ENCODE measurements at places on chromosomes 4 and X.
A peak's percentile ranks its signal among the peaks of the same experiment; 100 is the strongest.

DNA sequence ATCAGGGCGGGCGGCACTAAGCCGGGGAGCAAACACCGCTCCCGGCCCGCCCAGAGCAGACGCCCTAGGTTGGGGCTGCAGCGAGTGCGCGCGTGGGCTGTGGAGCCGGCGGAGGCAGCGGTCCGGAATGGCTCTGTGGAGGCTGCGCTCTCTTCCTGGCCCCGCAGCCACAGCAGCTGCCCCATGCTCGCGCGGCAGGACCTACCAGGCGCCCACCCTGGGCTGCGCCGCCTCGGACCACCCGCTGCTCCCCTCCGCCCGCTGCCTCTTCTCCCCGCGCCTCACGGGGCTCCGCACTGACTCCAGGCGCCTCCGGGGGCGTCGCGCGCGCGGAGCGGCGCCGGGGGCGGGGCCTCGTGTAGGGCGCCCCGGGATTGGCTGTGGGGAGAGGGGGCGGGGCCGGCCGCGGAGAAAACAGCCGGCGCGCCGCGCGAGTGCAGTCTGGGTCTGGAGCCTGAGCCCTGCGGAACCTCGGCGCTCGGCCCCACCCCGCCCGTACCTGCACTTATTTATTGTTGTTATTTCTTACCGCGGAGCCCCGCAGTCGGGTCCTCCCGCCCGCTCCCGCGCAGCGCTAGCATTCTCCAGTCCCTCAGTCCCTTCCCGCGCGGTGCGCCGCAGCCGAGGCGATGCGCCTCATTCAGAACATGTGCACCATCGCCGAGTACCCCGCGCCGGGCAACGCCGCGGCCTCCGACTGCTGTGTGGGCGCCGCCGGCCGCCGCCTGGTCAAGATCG is at the start of gene RASL11B:
Gene RASL11B, plus strand, starts transcription at position 439 of the 738 bp plus-strand sequence. Its CDS starts 191 bp downstream, at position 630.
- peaks cover 4% of the 10 kb centered on the region for H3K4me1 ChIP-seq
- no peak for DNase-seq
- peak within 1 kb of the TSS; percentile 52 for H3K4me3 ChIP-seq
- no peaks in the 10 kb centered on the region for H3K36me3 ChIP-seq
- no peak within 1 kb of the TSS for H3K27ac ChIP-seq

DNA sequence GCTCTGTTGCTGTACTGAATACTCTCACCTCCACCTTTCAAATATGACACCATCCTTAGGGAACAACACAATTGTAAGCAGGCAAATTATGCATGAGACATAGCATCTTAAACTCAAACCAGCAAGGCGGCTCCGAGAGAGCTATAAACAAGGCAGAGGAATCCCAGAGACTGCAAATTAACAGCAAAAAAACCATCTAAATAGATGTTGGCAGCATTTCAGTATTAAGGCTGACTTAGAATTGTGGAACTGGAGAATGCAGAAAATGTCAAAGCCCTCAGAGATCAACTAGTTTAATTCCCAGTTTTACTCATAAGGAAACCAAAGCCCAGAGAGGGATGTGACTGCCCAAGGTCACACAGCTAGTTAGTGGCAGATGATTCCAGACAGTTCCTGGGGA is 37.2 kb upstream of the SPANXC start:
- no peaks in the 10 kb centered on the region for H3K27me3 ChIP-seq
- H3K27ac ChIP-seq: no peak overlapping the region
- no peaks in the 10 kb centered on the region for H3K4me1 ChIP-seq
- no peak overlapping the region for H3K4me3 ChIP-seq

DNA sequence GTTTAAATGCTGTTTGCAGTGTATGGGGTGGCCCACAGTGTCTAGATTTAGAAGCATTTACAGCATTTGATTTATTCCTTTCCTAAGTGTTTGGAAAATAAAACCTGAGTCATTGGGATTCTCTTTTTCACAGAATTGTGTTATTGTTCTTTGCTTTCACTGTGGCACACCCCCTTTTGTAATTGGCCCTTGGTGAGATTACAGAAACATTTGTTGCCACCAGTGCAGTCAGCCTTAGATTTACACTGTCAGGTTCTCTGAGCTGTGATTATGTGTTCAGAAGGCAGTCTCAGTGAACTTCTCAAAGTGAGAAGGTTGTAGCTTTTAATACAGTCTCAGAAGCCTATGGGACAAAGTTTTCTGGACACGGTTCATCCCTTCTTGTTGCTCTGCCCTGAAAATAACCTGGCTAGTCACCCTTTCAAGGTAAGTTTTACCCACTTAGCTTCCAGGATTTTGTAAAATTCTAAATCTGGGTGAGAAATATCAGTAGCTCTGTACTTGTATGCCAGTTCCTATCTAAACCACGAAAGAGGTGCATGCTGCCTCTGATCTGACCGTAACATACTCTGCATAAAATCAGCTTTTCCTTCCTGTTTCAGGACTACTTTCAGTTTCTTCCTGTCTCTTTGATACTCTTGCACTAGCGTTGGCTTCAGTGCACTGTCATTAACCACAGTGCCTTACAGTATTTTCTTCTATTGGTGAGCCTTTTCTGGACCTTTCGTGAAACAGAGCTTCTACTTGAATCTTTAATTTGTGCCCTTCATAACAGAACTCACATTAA is 12.6 kb downstream of the RUFY3 start:
- H3K36me3 ChIP-seq: no peaks in the 10 kb centered on the region
- DNase-seq: no peak
- peak overlapping the region; percentile 64 for H3K27ac ChIP-seq
- H3K4me1 ChIP-seq: peaks cover 8% of the 10 kb centered on the region
- H3K4me3 ChIP-seq: peak overlapping the region; percentile 43

DNA sequence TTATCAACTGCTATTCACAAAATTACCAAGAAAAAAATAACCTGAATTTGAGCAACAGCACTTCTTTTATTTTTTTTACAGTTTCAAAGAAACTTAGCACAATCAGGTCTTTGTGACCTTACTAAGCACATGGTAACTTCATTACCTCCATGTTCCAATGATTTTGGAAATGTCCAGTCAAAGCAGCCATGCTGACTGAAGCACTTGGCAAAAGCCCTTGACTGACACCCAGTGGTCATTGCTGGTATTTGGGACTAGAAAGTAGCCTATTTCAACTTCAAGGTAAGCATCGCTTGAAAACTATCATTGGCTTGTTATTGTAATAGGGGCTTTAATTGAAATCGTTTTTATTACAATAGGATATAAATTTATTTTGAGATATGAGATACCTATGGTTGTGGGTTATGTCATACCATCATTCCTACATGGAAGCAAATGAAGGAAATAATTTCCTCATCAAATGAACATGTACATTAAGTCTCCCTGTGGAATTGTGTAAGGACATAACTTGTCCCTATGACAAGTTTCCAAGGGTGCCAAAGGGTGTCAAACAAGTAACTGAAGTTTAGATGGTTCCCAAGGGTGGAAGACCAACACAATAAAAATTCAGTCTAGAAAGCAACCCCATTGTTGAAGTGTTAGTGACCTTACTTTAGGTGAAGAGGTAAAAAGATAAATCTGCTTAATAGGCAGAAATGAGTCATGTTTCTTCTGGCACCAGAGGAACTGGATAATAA is 15.2 kb upstream of the ANXA10 start:
- DNase-seq: peak; percentile 63
- H3K27ac ChIP-seq: no peak overlapping the region
- no peaks in the 10 kb centered on the region for H3K4me1 ChIP-seq
- H3K36me3 ChIP-seq: no peaks in the 10 kb centered on the region
- H3K4me3 ChIP-seq: no peak overlapping the region

DNA sequence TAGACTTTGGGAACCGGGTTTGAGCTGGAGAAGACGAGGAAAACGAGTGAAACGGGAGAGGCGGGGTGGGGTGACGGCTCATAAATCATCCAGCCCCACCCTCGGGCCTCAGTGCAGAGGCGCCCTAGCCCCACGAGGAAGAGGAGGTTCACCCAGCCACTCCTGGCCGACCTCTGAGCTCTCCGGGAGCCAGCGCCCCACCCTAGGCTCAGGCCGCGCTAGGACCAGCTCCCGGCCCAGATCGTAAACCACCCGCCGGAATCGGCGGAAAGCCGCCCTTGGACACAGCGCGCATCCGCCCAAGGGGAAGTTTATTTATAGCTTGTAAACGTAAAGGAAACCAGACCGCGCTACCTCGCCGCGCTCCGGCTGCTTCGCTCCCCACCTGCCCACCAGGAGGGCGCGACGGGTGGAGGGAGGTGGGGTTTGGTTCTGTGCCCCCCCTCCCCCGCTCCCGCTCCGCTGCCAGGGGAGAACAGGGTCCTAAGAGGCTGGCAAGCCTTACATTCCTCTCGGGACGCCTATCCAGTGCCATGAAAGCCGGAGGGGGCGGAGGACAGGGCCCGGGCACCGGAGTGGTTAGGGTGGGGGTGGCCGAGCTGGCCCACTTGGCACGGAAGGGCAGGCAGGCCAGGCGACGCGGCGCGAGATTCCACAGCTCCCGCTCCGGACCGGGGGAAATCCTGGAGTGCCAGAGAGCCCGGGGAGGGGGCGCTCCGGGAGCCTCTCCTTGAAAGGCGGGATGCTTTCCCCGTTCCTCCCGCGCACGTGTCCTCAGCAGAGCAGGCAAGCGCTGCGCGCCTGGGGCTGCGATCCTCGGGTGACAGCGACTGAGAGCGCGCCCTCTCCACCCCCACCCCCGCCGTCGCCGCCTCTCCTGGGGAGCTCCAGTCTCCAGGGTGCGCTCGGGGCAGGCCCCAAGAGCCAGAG is 84.2 kb downstream of the BCOR start:
- peak overlapping the region; percentile 61 for H3K27ac ChIP-seq
- H3K4me1 ChIP-seq: peaks cover 3% of the 10 kb centered on the region
- peak overlapping the region; percentile 52 for H3K4me3 ChIP-seq

DNA sequence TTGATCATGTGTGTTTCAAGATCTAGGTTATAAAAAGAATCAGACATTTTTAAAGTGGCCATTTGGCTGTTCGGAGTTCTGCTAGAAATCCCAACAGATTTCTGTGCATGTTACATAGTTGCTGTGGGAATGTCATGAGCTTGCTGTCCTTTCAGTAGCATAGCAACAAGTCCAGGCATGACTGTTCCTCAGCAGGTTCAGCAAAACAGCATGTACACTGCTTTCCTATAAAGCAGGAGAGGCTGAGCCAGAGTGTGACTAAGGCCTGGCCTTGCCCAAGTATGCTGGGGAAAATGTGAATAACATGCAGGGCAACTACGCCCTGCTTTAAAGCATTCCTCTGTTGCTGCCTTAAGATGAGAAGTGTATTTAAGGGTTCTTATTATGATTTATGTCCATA is 217.1 kb upstream of the SMIM31 start:
- no peak overlapping the region for H3K4me3 ChIP-seq
- no peaks in the 10 kb centered on the region for H3K4me1 ChIP-seq
- H3K27ac ChIP-seq: no peak overlapping the region
- H3K27me3 ChIP-seq: no peaks in the 10 kb centered on the region

DNA sequence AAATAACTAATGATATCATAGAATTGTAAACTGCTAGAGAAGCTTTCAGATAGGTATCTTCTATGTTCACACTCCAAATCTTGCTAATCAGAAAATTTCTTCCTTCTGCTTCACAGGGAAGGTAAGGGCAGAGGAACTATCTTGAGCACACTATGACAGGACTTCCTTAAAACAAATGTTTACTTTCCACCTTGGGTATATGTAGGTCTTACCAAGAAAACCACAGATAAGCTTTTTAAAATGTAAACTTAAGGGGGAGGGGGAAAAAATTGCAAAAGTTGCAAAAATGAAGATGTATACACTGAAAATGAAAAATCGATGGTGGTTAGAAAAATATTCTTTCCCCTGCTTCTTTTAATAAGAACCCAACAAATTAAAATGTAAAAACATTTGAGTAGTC is 30.9 kb downstream of the YTHDC1 start:
- H3K36me3 ChIP-seq: peaks cover 48% of the 10 kb centered on the region
- no peaks in the 10 kb centered on the region for H3K4me1 ChIP-seq
- H3K4me3 ChIP-seq: no peak overlapping the region
- no peaks in the 10 kb centered on the region for H3K27me3 ChIP-seq
- H3K27ac ChIP-seq: no peak overlapping the region
- DNase-seq: no peak

- H3K27me3 ChIP-seq: no peaks in the 10 kb centered on the region
- no peaks in the 10 kb centered on the region for H3K36me3 ChIP-seq
- H3K4me3 ChIP-seq: no peak overlapping the region
- no peak for DNase-seq
Observed at GRCh38 chr4:128141866-128142265, 80.8 kb downstream of the LARP1B start.

DNA sequence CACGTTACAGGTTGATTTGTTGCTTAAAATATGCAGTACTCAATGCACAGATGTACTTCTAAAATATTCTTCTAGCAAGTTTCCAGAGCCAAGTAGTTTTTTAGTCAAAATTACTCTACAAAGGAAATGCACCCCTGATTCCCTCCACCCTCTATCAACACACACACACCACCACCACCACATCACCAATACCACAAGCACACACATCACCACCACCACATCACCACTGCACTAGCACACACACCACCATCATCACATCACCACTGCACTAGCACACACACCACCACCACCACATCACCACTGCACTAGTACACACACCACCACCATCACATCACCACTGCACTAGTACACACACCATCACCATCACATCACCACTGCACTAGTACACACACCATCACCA is 105.2 kb upstream of the FRG1 start:
- H3K4me1 ChIP-seq: no peaks in the 10 kb centered on the region
- H3K4me3 ChIP-seq: no peak overlapping the region
- DNase-seq: no peak
- no peak overlapping the region for H3K27ac ChIP-seq
- no peaks in the 10 kb centered on the region for H3K36me3 ChIP-seq
- H3K27me3 ChIP-seq: no peaks in the 10 kb centered on the region

DNA sequence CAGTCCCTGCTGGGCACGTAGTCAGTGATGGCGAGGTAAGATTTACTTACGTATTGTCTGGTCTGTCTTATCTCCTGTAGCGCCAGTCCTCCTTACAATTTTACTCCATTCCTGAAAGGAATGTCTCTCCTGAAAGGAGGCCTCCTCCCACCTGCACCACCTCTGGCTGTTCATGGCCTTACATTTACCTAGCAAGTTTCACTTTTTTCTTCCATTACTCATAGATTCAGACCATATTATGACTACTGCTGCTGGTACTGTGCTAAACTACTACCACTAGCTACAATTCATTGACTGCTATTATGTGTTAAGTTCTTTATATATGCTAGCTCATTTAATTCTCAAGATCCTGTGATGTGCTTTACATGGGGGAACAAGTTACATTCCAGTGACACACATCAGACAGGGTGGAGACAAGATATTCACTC is 189.9 kb downstream of the BMPR1B start:
- no peak for DNase-seq
- H3K36me3 ChIP-seq: no peaks in the 10 kb centered on the region
- H3K27ac ChIP-seq: no peak overlapping the region
- H3K4me1 ChIP-seq: no peaks in the 10 kb centered on the region
- H3K27me3 ChIP-seq: no peaks in the 10 kb centered on the region
- no peak overlapping the region for H3K4me3 ChIP-seq

GRCh38 chr4:178233906-178234305 is 791.7 kb upstream of the AGA start:
- no peak overlapping the region for H3K27ac ChIP-seq
- no peaks in the 10 kb centered on the region for H3K27me3 ChIP-seq
- no peak for DNase-seq
- H3K4me1 ChIP-seq: no peaks in the 10 kb centered on the region
